ENCODE measurements at places on chromosomes 1 and 21. TPM values are rescaled to one million over a fixed set of nuclear protein-coding genes. Genes with fewer than 3 reads are reported as not detected.

CCDC185 gene
- total RNA-seq = 0.17 TPM

LENEP gene
- not detected for total RNA-seq

CTTNBP2NL gene
- total RNA-seq = 12.6 TPM

RPS6KC1 gene
- total RNA-seq = 39.0 TPM

PLPPR4 gene
- total RNA-seq = 1.9 TPM

SPRR2A gene
- not detected for total RNA-seq

BCL2L15 gene
- total RNA-seq = under 0.01 TPM

PRAMEF13 gene
- not detected for total RNA-seq

GPR89B gene
- 13.4 TPM for total RNA-seq

AIRE gene
- total RNA-seq = under 0.01 TPM

UBE2U gene
- total RNA-seq = not detected

MORN1 gene
- total RNA-seq = 10.3 TPM

SH3BGR gene
- 2.8 TPM for total RNA-seq

PCBP3 gene
- 1.9 TPM for total RNA-seq

GJA8 gene
- not detected for total RNA-seq

All from smooth muscle cell of trachea (primary cell).